Skin of body (tissue), 3 donors: ENCODE measurements at places on chromosomes 2 and 18. TPM values are rescaled to one million over a fixed set of nuclear protein-coding genes. Genes with fewer than 3 reads are reported as not detected.

NMUR1 gene
- total RNA-seq: 0.69 TPM

FAM228A gene
- 0.69 TPM for total RNA-seq

DNA sequence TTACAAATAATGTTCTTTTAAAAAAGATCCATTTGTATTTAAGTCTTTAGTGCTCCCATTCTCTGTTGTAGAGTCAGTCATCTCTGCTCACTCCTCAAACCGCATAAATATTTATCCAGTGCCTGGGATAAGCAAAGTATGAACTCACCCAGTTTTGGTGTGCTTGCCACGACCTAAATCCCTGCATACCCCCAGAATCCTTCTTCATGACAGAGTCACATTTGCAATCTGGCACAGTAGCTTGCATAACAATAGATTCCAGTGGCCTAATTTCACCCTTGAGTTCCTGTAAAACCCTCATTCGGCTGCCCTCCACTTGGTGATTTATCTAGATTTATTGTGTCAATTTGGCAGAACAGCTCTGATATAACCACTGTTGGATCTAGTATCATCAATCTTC lies 92.9 kb downstream of the DTNA start:
- no peak for DNase-seq

DNA sequence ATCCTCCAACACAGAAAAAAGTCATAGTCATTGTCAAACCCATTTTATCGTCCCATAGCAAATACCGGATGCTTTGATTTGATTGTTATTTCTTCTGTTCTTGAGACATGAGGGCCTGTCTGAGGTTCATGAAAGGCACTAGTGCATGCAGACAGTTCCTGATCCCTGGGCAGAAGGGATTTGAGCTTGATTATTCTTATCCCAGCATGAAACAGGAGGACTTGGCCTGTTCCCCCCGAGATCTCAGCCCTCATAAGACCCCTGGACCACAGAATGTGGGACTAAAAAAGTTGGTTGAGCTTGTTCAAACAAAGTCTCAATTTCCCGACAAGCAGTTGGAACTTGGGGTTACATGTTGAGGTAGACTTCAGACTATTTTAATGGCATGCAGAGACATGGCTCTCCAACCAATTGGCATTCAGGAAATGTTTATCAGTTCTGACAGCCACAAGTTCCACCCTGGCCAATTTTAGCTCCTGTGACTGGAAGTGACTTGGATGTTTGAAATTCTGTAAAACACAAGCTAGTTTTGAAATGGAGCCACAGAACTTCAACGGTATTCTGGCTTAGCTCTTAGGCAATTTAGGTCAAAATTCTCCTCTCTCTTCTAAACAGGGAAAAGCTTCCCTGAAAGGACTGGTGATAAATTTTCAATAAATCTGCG lies 366.9 kb upstream of the SLC14A2 start:
- no peak for DNase-seq

GRCh38 chr2:68169308-68169707 lies 11.6 kb downstream of the PNO1 start:
- DNase-seq: no peak

DNA sequence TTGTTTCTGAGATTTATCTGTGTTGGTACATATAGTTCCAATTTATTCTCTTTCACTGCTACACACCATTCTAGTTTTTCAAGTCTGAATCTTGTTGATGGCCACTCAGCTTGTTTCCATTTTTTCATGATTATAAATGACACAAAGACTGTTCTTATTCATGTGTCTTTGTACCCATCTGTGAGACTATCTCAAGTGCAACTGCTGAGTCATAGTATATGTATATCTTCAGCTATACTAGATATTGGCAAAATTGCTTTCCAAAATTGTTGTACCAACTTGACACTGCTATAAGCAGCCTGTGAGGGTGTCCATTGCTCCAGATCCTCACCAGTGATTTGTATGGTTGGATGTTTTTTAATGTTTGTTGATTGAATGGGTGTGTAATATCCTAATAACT lies 37.2 kb upstream of the RTN4 start:
- no peak for DNase-seq
